Cerebellum (tissue), 4 donors: ENCODE measurements at places on chromosomes 16 and 17. TPM values are rescaled to one million over a fixed set of nuclear protein-coding genes. Genes with fewer than 3 reads are reported as not detected.

DNA sequence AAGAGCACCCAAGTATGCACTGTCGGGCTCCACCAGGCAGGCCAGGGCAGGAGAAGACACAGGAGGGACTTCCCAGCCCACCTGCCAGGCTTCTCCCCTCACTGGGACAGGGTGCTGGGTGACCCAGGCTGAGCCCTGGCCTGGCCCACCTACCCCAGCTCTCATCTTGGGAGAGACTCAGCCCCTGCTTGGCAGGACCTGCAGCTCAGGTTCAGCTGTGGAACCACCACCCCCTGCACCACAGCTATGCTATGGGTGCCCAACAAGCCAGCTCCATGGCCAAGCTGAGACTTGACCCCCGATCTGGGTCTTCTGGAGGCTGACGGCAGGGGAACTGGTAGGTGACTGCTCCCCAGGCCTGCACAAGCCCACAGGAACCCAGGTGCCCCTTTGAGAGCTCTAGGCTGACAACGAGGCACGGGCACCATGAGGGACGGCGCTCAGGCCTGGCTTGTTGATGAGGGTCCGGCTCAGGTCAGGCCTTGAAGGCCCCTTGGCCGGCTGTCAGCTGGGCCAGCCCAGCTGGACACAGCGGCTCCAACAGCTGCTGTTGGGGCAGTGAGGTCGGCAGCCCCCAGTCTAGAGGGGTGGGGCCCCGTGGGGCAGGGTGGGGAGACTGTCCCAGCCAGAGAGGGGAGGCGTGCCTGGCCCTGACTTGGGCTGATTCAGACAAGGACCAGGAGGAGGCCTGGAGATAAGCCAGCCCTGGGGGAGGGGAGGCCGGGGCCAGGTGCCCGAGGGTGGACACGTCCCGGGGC, 4.6 kb downstream of the RPUSD1 start:
- DNase-seq = no peak

DNA sequence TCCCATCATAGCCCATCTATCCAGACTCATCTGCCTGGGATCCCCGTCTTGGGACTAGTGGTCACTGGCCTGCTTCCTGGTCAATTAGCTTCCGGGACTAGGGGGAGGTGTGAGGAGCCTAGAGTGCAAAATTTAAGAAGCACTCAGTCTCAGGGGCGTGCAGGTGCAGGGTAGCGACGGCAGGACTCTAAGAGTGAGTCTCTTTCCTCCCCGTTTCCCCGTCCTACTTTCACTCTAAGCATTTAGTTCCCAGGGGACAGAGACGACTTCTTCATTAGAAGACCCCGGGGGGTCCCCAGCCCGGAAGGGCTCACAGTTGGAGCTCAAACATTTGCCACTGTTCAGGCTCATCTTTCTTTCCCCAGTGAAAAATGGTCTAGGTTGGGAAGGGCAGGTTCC, 677 bp upstream of the ZNHIT3 start:
- DNase-seq = no peak

CCL5 gene
- total RNA-seq = 0.45 TPM

DNA sequence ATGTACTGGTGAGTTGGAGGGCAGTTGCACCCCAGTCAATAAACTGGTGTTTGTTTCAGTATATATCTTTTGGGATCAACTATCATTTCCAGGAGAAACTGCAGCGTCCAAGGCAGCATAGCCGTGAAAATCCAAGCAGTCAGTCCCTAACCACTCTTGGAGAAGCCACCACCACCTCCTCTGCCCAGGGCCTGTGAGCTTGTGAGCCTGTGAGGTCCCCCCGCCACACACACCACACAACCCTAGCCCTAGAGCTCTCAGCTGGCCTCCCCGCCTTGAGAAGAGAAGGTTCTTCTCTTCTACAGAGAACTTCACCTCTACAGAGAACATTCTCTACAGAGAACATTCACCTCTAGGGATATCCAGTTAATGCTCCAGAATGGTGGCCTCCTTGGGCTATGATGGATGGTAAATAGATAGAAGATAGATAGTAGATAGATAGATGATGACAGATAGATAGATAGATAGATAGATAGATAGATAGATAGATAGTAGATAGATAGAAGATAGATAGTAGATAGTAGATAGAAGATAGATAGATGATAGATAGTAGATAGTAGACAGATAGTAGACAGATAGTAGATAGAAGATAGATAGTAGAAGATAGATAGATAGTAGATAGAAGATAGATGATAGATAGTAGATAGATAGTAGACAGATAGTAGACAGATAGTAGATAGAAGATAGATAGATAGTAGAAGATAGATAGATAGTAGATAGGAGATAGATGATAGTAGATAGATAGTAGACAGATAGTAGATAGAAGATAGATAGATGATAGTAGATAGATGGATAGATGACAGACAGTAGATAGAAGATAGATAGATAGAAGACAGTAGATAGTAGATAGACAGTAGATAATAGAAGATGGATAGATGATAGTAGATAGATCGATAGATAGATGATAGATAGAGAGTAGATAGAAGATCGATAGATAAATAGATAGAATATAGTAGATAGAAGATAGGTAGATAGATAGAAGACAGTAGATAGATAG, 13.7 kb downstream of the ALOX15B start:
- no peak for DNase-seq

- no peak for DNase-seq
Measured at GRCh38 chr16:1723450-1724147, 17.6 kb downstream of the MAPK8IP3 start.

MYH3 gene
- 1.4 TPM for total RNA-seq

GRCh38 chr16:46768809-46769208, 20.7 kb upstream of the MYLK3 start:
- no peak for DNase-seq

DNA sequence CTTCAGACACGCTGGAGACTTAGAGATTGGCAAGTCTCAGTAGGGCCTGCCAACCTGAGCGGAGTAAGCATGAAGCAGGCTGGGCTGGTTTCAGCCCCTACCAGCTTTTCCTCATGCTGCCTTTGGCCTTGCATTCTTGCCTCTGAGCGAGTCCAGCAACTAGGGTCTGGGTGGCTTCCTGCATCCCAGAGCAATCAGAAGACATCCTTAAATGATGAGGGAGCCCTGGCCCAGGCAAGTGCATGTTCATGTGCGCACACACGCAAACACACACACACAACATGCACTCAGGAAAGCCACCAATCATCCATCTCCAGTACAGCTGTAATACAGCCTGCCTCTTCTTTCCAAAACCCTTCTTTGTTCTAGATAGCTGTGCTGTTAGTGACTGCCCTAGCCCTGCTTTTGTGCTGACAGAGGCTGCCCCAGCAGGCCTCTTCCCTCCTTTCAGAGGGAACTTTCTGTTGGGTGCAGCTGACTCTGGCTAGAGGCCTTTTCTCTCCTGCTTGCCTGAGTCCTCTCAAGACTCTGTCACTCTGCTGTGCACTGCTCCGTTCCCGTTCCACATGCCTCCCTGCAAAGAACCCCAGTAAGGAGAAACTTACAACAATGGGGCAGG, 30.7 kb upstream of the TBX2 start:
- no peak for DNase-seq

TTC19 gene
- total RNA-seq = 62.9 TPM

BHLHA9 gene
- total RNA-seq = 0.54 TPM

RASL10B gene
- 5.3 TPM for total RNA-seq

- DNase-seq = no peak
Measured at GRCh38 chr16:54649876-54650275, 280.8 kb upstream of the IRX5 start.

MYCBPAP gene
- total RNA-seq = 0.91 TPM

CDRT15L2 gene
- not detected for total RNA-seq

GRCh38 chr16:54926166-54926838, 4.4 kb upstream of the IRX5 start:
- no peak for DNase-seq

GRCh38 chr16:87070657-87071056, 246.5 kb downstream of the C16orf95 start:
- DNase-seq = no peak

GRCh38 chr16:30526137-30526822, at the start of gene ZNF768:
ZNF768 (minus strand) TSS chr16:30526566; CDS start chr16:30526413, 153 bp downstream.
- DNase-seq = peak; percentile 85

SMIM36 gene
- not detected for total RNA-seq

- peak; percentile 83 for DNase-seq
Measured at GRCh38 chr17:8185582-8186445, 4.2 kb downstream of the BORCS6 start.

- no peak for DNase-seq
Measured at GRCh38 chr17:68101987-68102314, 66.4 kb downstream of the KPNA2 start.

PRSS21 gene
- not detected for total RNA-seq

- no peak for DNase-seq
Measured at GRCh38 chr17:73042809-73043685, 49.4 kb downstream of the SLC39A11 start.

DNA sequence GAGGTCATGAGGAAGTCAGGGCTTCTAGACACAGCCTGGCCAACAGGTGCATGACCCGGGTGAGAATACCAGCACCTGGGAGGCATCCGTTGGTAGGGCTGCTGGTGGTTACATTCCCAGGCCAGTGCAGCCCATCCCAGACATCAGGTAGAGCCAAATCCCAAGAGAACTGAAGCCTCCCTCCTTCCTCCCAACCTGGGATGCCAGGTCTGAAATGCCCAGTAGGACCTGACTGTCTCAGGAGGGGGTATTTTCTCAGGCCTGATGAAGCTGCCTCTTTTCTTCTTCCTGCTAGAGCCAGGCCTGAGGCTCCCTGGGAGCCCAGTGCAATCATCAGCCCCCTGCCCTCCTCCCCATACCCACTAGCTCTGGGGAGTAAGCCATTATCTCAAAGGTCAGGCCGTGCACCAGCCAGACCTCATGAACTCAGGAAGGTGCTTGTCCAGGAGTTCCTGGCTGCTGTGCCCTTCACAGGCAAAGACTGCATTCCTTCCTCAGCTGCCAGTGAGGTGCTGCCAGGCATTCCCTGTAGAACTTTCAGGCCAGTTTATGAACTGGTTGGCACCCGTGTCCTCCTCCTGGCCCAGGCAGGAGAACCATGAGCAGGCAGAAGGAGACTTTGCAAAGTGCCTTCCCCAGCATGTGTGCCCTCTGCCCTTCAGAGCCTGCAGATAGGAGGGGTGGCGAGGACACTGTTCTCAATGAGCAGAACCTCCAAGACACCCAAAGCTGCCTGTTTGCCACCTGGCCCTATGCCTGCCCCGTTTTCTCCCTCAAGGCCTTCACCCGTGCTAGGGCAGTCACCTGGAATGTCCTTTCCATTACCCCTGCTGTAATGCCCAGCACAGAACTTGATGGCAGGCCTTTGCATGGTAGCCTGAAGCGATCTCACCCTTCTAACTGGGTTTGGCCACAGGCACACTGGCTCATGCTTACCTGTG, 7.6 kb downstream of the TBX2 start:
- no peak for DNase-seq

ICAM2 gene
- total RNA-seq = 6.3 TPM

DNA sequence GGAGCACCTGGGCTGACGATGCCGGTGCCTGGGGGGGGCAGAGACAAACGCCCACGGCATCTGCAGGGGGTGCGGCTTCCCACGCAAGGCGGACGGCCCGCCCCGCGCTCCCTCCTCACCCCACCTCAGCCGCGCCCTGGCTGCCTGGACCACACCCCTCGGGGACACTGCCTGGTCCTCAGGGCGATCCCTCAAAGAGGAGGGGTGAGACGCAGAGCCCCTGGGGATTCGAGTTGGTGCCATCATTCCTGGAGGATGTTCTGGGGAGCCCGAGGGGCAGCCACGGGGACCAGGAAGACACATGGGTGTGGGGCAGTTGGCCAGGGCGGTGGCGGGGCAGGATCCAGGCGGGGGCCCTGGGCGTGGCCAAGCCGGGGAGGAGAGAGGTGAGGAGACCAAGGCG, 3.9 kb downstream of the IGFALS start:
- DNase-seq = no peak

CCDC78 gene
- 2.2 TPM for total RNA-seq

RAB11FIP3 gene
- total RNA-seq = 29.2 TPM

ABI3 gene
- total RNA-seq = 1.00 TPM

DNA sequence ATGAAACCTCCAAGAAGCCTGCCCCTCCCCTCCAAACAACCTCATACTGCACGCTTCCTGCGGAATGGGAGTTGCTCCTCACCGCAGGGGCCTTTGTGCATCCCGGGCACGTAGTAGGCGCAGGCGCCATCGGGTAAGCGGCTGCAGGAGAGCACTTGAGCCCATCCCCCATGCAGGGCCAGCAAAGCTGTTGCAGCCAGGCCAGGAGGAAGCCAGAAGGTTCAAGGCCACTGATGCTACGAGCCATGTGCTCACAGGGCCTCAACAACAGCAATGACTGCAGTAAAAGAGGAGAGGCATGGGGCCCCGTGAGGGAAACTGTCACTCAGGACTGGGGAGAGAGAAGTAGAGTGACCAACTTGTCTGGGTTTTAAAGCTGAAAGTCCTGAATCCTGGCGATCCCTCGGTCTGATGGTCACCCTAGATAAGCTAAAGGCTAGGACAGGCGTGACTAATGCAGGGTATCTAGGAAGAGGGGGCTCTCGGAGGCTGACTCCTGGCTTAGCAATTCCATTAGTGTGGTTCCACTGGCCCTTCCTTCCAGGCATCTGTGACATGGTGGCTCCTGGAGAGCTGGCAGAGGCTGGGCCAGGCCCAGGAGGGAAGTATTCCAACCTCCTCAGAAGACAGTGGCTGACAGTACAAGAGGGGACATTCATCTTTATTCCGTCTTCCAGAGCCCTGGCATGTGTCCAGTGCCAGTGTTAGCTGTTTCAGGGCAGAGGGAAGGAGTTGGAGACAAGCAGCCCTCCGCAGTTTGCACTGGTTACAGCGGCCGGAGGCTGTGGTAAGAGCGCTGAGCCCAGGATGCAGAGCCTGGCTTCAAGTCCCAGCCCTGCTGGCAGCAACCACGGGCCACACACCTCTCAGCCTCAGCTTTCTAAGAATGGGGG, 20.8 kb downstream of the GOSR2 start:
- peak; percentile 46 for DNase-seq

ZKSCAN2 gene
- total RNA-seq = 16.9 TPM

DNA sequence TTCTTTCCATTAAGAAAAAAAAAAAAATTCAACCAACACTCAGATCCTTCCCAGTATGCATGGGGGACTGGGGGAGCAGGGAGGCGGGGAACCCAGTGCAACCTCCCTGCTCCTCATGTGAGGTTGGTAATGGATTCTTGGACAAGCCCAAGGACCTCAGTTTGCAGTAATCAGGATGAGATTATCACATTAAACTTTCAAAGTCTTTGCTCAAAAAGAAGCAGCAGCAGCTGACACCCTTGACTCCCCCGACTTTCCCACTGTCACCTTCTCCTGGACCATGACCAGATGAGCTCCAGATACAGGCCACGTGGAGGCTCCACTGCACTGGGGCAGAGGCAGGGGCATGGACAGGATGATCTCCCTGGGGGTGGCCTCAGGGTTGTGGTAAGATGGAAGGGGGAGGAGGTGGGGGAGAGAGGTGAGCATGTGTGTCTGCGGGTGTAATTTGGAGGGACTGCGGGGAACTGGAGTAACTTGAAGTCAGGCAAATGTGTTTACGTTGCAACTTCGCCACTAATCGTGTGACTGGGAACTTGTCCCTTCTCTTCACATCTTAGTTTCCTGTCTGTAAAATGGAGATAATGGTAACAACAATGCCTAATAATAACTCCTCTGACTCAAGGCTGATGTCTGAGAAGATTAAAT, 19.8 kb downstream of the ZNF385C start:
- no peak for DNase-seq

PHAF1 gene
- 20.7 TPM for total RNA-seq
